ENCODE measurements at places on chromosomes 1 and 21.
A peak's percentile ranks its signal among the peaks of the same experiment; 100 is the strongest.

- peak; percentile 70 for DNase-seq
These were observed 168.5 kb downstream of the PSMG1 start for GRCh38 chr21:39014747-39015146.

DNA sequence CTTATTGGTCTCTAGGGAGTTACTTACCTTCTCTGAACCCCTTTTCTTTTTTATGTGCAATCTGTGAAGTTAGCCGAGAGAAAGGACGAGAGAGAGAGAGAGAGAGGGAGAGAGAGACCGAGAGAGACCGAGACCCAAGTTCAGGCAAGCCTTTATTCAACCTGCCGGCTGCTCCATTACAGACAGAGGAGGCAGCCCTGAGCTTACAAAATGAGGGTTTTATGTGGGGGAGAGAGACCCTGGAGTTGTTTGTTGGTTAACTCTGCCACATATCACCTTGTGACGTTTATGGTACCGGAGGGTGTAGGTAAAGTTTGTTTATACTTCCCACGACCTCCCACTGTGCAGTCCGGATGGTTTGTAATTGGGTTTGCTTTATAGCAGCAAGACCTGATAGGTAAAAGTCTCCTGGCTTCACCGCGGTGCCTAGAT is 1.5 kb upstream of the MCOLN3 start:
- DNase-seq: no peak

DNA sequence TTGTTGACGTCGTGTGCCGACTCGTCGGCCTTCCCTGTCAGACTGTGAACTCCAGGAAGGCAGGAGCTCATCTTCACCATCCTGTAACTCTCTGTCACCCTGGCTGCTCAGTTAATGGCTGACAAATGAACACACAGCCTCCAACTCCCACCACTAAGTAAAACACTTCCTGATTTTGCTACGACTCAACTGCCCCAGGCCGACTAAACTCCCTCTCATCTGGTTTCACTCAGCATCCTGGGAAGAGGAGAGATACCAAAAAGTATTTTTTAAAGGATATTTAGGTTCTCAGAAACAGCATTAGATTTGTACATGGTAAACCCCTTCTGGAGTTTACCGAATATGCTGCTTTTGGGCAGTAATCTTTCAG is 18.2 kb upstream of the LHX4 start:
- DNase-seq: no peak

DNA sequence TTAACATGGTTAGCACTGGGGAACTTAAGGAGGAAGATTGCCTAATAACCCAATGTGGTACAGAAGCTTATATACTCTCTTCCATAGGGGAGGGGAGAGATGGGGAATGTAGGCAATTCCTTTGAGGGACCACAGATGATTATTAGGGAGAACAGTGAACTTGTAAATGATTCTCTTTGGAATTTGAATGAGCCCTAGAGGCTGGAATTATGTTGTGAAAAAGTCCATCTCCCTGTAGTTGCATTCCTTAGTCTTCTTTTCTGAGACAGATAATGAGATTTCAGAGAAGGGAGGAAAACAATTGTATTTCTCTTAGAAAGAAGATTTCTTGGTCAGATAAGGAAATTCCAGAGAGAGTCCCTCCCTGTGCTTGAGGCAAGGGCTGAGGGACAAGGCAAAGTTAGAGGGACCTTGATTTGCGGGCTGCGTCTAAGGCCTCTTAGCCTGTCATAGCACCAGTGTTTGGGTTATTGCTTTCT is 89.0 kb upstream of the HMCN1 start:
- DNase-seq: no peak

DNA sequence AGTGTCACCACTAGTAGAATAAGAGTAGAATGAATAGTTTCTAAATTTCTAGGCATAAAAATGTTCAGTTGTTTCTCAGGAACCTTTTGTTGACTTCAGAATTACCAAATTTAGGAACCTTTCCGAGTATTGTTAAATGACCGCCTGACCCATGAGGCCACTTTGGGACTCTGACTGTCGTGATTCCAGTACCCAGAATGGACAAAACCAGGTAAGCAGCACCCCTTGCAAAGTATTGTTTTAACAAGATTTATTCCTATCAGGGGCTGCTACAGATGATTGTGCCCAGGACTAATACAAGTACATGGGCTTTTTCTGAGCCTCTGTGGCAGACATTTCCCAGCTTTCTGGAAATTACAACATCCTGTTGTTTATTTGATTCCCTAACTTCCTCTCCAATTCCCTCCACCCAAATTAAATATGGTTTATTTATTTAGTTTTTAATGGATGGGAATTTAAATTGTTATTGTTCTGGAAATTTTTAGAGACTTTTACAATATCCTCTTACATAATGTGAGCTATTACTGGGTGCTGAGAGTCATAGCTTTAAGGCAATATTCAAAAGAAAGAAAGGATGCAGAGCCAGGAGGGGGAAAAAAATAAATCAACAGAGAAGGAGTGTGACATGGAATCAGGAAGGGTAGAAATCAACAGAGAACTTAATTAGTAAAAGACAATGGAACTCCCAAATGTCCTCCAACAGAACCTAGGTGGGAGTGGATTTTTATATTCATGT is 37.4 kb upstream of the NTPCR start:
- no peak for DNase-seq

GRCh38 chr21:27154451-27155129 is 187.7 kb upstream of the ADAMTS5 start:
- no peak for DNase-seq

- no peak for DNase-seq
These were observed 581.5 kb downstream of the RWDD3 start for GRCh38 chr1:95815511-95815910.

GRCh38 chr1:32361308-32361673 is 994 bp downstream of the FAM229A start:
- no peak for DNase-seq
